ENCODE measurements at places on chromosomes 11 and 22.
A peak's percentile ranks its signal among the peaks of the same experiment; 100 is the strongest.

DNA sequence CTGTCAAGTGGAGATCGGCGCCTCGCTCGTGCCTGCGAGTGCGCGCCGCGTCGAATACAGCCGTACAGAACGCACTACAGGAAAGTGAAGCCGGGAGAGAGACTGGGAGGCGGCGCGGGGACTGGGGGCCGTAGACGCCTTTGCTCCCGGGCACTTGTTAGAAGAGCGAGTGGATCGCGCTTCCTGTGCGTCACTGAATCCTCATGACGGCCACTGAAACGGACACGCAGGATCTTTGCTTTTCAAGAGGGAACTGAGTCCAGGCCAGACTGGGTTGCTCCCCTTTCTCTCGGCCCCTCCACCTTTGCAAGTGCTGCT lies 314 bp downstream of the RIC8A start:
- DNase-seq: no peak

DNA sequence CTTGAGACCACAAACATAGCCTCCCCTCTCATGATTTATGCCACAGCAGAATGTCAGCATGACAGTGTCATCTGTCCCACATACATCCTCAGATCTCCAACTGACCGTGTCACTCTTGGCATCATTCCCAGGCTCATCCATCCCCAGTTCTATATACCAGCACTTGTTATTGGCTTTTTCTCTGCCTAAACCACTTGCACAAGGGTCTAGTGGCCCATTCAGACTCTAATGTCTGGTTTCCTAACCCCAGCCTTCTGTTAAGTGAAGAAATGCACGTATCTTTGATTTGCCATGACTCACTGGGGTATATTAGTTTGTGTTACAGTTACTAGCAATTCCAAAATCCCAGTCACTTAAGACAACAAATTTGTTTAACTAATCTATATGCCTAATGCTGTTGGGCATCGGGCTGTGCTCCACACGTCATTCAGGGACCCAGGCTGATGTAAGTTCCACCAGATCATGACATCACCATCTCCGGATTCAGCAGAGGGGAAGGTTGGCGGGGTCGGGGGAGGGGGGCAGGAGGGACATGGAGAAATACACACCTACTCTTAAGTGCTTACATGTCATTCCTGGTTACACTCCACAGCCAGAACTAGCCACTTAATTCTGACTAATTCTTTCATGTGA lies 517.4 kb downstream of the BUD13 start:
- DNase-seq: peak; percentile 85

- no peak for DNase-seq
These were observed 154.4 kb downstream of the BBOX1 start for GRCh38 chr11:27194976-27195375.

DNA sequence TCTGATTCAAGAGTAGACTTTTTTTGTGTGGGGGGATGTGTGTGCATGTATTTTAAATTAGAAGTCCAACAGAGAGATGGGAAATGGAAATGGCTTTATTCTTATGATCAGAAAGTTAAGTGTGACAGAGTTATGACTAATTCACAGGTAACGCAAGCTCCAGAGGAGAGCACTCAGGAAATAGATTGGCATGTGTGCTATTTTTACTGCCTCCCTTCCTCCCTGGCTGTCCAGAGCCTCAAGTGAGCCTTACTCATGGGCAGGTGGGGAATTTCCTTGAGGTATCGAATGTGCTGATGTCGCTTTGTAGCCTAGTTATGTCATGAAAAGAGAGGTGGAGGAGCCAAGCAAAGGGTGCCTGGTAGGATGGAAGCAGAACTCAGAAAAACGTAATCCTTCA lies 70.3 kb upstream of the BDNF start:
- DNase-seq: no peak

GRCh38 chr22:45455621-45456020 lies 42.1 kb downstream of the RIBC2 start:
- DNase-seq: no peak

DNA sequence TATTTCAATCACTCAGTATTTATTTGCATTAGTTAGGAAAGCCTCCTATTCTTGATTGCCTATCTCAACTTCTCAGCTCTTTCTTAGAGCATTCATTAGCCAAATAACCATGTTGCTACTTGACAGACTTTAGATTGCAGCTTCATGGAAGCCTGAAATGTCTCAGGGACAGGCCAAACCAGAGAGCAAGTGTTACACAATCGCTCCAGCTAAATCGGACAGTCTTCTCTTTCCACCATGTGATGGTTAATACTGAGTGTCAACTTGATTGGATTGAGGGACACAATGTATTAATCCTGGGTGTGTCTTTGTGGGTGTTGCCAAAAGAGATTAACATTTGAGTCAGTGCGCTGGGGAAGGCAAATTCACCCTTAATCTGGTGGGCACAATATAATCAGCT lies 106.5 kb upstream of the DRD2 start:
- DNase-seq: no peak
